Activated CD8-positive, alpha-beta memory T cell treated with anti-CD3 and anti-CD28 coated beads, Interleukin-2, amount 50 U/mL, for 48 hours (primary cell): ENCODE measurements at places on chromosomes 6 and 20.

GRCh38 chr6:45532721-45533210 lies 155.0 kb upstream of the SUPT3H start:
- DNase-seq, result no peak

DNA sequence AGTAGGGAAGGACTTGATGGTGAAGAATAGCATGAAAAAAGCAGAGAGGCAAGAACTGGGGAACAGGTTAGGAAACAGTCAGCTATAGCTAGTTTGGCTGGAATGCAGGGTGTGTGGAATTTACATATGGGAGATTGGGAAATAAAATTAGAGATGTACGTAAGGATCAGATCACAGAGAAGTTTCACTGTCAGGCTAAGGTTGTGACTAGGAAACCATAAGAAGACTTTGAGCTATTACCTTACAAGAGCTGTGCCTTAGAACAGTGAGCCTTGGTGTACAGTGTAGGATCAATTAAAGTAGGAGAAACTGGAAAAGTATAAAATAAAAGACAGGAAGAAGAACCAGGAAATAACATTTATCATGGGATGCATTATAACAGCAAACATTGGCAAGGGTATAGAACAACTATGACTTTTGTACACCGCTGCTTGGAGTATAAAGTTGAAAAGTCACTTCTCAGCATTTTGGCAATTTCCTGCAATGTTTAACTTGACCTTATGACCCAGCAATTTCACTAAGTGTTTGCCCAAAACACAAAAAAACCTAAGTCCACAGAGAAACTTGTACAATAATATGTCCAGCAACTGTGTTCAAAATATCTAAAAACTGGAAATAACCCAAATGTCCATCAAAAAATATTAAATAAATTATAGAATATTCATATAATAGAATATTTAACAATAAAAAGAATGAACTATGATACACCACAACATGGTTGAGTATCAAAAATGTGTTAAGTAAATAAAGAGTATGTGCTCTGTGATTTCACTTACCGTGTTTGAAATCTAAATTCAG lies 31.2 kb upstream of the SPTLC3 start:
- no peak for DNase-seq

- no peak for DNase-seq
Measured at GRCh38 chr6:37319156-37319555, 34.6 kb upstream of the RNF8 start.

DNA sequence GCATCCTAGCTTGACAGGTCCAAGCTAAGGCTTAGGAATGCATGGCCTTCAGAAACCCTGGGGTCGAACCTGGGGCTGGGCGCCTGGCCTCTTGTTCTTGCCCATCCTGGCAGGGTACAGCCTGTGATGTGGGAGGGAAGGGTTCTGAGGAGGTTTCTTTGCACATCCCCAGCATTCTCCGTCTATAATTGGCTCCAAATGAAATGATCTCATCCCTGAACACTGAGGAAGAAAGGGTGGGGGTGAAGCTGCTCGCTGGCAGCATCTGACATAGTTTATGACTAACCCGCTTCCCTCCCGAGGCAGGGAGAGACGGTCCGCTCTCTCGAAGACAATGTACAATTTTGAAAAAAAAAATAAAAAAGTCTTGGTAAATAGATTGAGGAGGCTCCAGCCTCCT lies 67.1 kb upstream of the ZNFX1 start:
- DNase-seq, result no peak

- DNase-seq, result no peak
Measured at GRCh38 chr6:132934496-132934895, 120.1 kb downstream of the RPS12 start.

DNA sequence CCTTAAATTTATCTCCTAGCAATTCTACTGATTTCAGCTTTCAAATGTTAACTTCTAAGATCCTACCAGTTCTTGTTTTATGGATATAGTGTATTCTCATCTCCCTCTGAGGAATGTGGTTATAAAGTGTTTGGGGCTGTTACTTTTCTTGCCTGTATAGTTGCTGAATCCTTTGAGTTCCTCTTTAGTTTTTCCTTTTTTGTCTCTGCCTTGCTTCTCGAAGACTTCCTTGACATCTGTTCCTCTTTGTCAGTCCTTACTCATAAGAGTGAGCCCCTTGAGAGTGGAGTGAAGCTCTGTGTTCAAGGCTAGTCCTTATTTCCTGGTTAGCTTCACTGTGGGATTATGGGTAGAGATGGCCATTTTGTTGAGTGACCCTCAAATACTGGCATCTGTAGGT lies 84.6 kb downstream of the ELOVL4 start:
- DNase-seq, result no peak

DNA sequence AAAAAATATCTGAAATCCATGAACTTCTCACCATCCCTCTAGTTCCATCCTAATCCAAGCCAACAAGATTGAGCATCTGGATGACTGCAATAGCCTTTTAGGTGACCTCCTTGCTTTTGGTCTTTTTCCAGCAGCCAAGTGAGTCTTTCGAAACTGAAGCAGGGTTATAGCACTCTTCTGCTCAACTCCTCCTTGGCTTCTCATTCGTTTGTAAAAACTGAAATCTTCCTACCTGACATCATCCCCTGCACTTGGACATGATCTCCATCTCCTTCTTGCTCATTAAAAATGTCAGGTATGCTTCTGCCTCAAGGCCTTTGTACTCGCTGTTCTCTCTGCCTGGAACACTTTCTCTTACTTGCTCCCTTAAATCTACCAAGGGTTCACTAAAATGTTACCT lies 46.0 kb downstream of the STX7 start:
- no peak for DNase-seq

DNA sequence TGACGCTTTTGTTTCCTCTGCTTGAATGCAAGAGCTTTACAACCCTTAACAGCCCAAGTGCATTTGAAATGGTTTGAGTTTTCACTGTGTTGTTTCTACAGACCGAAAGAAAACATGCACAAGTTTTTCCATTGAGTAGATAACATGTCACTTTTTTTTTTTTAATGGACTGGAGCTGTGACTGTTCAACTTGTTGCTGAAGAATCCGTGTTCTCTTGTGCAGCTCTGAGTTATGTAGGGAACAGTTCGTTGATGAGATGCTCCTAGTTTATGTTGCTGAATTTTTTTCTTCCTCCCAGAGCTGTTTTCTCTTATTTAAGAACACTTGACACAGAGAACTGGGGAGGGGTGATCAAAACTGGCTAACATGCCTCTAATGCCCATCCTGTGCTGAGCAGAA lies 89.3 kb downstream of the DTD1 start:
- DNase-seq, result no peak

GRCh38 chr6:20606831-20607230 lies 72.6 kb downstream of the CDKAL1 start:
- no peak for DNase-seq

GRCh38 chr6:151958332-151958731 lies 150.8 kb downstream of the ESR1 start:
- DNase-seq, result no peak

- DNase-seq, result no peak
Measured at GRCh38 chr6:68087399-68088133, 547.5 kb upstream of the ADGRB3 start.

- no peak for DNase-seq
Measured at GRCh38 chr6:164928057-164928727, 381.2 kb downstream of the C6orf118 start.

DNA sequence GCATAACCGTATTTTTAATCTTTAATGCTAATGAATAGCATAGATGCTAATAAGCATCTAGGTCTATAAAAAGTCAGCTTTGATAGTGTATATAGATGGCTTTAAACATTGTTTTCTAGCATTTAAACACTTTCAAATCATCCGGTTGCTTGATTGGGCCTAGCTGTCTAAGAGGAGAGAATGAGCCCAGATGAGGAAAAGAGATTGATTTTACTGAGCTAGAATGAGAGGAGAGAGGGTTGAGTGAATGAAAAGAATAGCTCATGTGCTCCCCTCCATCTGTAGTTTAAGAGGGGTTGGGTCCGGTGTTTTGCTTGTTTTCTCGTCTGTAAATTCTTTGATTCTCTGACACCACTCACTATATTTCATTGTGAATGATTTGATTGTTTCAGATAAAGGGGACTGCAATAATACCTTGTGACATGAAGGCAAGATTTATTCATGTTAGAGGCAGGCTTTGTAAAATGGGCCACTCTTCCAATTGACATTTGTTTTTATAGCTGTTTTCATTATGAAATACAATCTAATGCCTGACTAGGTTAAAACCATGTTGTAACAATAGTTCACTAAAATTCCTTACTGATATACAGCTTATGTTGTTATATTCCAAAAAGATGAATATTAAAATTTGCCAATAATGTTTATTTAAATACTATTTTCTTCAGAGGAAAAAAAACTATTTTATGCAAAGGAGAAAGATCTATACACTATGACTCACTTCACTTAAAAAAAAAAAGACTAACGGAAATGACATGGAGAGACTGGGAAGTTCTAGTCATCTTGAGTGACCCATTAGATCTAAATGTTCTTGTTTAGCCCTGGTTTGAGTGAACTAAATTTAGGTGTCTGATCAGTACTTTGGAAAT lies 3.2 kb downstream of the PTPN1 start:
- no peak for DNase-seq

DNA sequence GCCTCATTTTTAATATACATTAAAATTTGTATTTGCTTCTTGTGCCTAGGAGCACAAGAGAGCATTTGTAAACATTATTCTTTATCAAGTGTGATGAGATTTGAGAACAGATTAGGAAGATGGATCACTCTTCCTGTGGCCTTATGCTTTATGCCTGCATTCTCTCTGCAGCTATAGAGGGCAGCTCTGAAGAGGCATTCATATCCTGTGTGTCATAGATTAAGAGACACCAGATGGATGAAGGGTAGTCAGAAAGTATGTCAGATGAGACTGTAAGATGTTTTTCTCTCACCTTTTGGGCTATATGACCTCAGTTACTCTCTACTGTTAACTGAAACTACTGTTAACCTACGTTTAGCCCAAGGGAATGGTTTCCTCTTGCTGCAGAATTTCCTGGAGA lies 61.4 kb downstream of the DNAH8 start:
- DNase-seq, result no peak

GRCh38 chr20:46264391-46265266 lies 43.7 kb downstream of the CDH22 start:
- no peak for DNase-seq

DNA sequence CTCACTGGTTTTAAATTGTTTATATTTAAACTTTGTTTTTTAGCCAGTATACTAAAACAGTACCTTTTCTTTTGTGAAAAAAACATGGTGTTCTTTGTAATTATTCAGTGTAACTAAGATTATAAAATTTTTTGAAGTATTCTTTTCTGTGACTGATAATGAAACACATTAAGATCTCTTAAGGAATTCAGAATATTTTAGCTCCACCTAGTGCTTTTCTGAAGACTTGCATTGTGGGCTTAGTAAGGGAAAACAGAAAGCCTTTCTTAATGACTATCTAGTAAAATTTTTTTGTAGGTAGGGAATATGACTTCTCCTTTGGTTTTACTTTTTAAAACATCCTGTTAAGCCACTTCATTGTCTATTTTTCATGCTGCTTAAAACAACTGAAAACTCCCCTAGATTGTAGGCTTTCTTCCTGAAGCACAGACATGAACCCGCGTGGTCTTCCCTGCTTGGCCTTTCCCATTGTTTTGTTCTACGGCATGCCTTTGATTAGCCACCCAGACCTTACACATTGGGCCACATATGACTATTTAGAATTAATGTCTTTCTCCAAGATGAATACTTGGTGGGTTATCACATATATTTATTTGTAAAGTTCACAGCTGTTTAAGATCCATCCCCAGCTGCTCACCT lies 72.1 kb downstream of the AFDN start:
- no peak for DNase-seq

- DNase-seq, result no peak
Measured at GRCh38 chr20:25078662-25079061, 3.3 kb downstream of the VSX1 start.
